Astrocyte of the spinal cord (primary cell): ENCODE measurements at places on chromosomes 16 and 17.

GRCh38 chr16:50941681-50942080 is 199.8 kb downstream of the CYLD start:
- no peak for DNase-seq

- no peak for DNase-seq
Measured at GRCh38 chr16:22264786-22265185, 32.4 kb upstream of the POLR3E start.

DNA sequence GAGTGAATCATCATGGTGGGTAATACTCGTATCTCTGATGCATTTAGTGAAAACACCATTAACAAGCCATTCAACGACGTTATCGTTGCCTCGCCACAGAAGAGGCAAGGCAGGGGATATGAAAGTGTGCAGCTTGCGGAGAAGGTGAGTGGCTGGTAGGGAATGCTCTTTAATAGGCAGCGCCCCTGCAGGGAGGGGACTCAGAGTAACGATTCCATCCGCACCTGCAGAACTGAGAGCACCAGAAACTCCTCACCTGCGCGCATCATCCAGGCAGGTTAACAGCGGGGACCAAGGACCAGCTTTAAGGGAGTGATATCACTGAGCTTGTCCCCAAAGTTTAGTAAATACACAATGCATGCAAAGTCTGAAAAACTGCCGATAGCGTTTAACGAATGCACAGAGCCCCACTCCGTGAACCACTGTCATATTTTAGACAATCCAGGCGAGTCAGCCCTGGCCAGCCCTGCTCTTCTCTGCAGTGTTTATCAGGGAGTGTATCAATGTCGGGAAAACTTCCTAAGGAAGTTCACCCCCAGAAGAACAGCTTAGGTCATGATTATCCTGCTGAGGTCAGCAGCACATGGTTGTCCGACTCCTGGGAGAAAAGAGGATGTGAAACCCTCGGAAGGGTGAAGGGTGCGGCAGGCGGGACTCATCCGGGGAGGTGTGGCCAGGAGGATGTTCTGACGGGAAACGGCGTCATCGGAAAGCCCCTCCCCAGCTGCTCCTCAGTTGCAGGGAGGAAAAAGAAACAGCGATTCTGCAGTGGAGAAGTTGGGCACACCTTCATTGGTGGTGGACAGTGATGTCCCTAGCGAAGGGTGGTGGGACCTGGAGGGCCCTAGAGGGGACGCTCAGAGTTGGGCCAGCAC is 68.5 kb upstream of the DNAH17 start:
- peak; percentile 8 for DNase-seq

- DNase-seq = no peak
Measured at GRCh38 chr17:21090902-21091618, 35.7 kb upstream of the DHRS7B start.

- no peak for DNase-seq
Measured at GRCh38 chr17:75153780-75154194, 525 bp downstream of the JPT1 start.

DNA sequence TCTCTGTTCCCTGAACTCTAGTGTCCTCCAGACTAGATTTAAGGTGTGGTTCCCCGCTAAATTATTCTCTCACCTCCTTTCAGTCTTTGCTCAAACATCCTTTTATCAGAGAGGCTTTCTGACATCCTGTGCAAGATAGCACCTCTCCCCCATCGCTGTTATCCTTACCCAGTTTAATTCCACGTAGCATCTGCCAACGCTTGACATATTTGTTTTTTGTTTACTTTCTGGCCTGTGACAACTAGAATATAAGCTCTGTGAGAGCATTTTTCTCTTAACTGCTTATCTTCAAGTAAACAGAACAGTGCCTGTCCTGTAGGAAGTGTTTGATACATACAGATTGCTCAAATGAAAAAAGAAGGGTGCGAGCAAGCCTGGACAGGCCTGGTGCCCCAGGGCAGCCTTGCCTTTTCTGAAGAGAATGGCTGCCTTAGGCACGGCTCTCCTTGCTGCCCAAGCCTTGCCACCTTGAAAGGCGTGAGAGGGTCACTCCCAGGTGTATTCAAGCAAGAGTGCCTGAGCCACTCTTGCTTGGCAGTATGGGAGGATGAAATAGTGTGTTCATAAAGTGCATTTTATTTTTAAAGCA is 9.7 kb downstream of the DYNLL2 start:
- DNase-seq = no peak

DNA sequence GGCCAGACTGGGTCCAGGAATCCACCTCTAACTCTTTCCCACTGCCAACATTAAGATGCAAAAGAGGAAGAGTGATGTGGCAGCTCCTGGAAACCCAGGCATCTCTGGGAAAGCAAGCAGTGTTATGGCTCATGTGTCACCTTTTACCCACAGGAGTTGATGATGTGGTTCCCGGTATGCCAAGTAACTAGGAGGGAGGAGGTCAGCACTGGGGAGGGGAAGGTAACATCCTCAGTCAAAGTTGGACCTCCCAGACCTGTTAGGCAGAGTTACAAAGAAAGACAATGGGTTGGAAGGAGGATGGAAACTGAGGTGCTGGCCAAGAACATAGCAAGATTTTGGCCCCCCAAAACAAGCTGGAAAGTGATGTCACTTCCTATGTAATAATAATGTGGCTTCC is 11.4 kb downstream of the KRABD2 start:
- DNase-seq = peak; percentile 55

DNA sequence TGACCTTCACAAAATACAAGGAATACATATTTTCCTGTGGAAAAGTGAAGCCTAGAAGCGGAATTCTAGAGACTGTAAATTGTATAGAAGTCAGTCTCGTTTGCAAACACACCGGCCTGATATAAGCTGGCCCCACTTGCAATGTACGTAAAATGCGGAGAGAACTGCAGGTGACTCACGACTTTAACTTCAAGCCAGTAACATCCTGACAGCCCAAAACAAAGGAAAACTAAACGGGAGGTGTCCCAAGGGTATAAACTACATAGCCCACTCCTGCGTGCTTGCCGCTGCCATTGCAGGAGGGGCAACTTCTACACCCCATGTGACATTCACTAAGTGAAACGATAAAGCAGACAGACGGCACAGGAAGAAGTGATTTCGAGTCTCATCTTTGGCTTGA is 101.6 kb downstream of the CYTH1 start:
- peak; percentile 50 for DNase-seq

DNA sequence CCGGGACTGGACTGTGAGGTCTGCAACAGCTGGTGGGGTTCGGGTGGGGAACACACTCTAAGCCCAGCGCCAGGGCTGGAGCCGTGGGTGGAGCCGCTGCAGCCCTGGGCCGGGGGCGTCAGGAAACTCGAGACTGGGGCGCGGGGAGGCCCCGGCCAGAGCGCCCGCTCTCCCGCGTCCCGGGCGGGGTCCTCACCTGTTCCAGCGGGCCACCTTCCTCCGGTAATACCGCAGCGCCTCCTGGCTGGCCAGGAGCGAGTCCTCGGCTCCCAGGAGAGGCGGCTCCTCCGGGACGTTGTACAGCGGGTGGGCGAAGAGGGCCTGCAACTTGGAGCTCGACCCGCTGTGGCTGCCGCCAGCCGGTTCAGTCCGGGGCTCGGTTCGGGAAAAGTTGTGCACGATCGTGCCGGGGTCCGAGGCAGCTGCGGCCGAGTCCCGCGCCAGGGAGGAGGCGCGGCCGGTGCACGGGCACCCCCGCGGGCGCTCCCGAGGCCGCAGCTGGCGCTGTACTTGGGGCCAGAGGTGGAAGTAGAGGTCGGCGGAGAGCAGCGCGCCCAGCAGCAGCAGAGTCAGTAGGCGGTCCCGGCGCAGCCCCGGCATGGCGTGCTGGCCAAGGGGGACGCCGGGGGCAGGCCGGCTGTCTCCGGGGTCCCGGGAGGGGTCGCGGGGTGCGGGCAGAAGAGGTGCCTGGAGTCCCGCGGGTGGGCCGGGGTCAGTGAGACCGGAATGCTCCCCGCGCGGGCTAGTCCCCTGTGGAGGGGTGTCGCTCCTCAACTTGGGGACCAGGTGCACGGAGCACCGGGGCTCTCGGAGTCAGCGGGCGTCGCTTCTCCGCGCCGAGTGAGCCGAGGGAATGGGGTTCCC is 868 bp downstream of the FAM20A start:
- no peak for DNase-seq

- DNase-seq = peak; percentile 61
Measured at GRCh38 chr17:30309591-30309990, 17.8 kb upstream of the BLMH start.

- no peak for DNase-seq
Measured at GRCh38 chr17:17681744-17682292, 560 bp downstream of the RAI1 start.

- DNase-seq = no peak
Measured at GRCh38 chr17:75575728-75576127, 11.9 kb upstream of the MYO15B start.

DNA sequence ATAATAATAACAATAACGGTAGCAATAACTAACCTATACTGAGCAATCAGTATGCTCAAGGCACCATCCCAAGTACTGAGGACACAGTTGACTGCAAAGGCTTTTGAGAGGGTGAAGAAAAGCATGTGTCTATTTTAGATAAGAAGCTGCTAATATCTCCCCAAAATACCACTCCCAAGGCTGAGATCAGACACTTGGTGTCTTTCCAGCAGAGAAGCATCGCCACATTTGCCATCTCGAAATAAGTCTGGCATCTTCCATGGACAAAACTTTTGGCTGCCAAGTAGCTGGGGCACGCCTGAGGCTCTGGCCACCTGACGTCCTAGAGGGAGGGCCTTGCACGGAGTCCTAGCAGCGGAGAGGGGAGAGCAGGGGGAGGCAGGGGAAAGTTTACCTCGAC is 39.0 kb downstream of the ZNF423 start:
- no peak for DNase-seq

- DNase-seq = no peak
Measured at GRCh38 chr16:81477697-81478693, 33.4 kb downstream of the CMIP start.

GRCh38 chr16:85422196-85422631 is 190.9 kb upstream of the GSE1 start:
- DNase-seq = no peak

- no peak for DNase-seq
Measured at GRCh38 chr17:27413792-27414191, 42.5 kb upstream of the KSR1 start.

DNA sequence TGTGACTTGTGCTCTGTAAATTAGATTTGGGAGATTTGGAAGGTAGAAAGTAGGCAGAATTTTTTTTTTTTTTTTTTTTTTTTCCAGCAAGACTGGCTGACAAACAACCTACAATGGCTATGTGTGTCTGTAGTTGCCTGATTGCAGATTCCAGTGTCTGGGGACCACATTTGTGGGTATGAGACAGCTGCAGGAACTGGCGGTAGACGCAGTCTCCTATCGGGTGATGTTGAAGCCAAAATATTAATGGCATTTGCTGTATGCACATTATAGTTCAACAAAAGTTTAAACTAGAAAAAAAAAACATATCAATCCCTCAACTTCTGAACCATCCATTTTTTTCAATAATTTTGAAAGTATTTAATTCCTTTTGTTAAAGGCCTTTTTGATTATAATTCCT is 665.2 kb downstream of the TOX3 start:
- peak; percentile 33 for DNase-seq

DNA sequence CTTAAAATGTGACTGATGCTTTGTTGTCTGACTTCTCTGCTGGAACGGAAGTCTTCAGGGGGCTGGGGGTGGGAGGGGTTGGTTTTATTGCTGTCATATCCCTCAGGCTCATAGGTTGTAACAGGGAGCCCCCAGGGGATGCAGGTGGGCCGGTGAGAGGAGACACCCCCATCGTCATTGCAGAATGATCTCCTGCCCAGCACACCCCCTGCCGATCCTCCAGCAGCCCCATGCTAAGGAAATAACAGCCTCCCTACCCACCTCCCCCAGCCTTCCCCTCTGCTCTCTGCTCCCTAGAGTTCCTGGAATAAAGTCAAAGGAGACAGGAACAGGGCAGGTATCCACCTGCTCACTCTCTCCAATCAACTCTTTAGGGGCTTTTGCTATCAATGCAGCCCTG is 270.1 kb upstream of the TNRC6C start:
- DNase-seq = no peak

- DNase-seq = peak; percentile 10
Measured at GRCh38 chr16:13873835-13874438, 46.0 kb upstream of the ERCC4 start.

- no peak for DNase-seq
Measured at GRCh38 chr16:69367980-69368379, 16.4 kb upstream of the TMED6 start.

- peak; percentile 76 for DNase-seq
Measured at GRCh38 chr16:69927056-69927757, 23.9 kb upstream of the CLEC18A start.

GRCh38 chr17:29396066-29396465 is 5.9 kb downstream of the TAOK1 start:
- DNase-seq = no peak

GRCh38 chr17:1608676-1609075 is 20.0 kb downstream of the SLC43A2 start:
- DNase-seq = no peak

GRCh38 chr17:21041741-21042457 is 912 bp downstream of the USP22 start:
- DNase-seq = peak; percentile 79

- no peak for DNase-seq
Measured at GRCh38 chr17:55774846-55775271, 24.0 kb downstream of the PCTP start.

DNA sequence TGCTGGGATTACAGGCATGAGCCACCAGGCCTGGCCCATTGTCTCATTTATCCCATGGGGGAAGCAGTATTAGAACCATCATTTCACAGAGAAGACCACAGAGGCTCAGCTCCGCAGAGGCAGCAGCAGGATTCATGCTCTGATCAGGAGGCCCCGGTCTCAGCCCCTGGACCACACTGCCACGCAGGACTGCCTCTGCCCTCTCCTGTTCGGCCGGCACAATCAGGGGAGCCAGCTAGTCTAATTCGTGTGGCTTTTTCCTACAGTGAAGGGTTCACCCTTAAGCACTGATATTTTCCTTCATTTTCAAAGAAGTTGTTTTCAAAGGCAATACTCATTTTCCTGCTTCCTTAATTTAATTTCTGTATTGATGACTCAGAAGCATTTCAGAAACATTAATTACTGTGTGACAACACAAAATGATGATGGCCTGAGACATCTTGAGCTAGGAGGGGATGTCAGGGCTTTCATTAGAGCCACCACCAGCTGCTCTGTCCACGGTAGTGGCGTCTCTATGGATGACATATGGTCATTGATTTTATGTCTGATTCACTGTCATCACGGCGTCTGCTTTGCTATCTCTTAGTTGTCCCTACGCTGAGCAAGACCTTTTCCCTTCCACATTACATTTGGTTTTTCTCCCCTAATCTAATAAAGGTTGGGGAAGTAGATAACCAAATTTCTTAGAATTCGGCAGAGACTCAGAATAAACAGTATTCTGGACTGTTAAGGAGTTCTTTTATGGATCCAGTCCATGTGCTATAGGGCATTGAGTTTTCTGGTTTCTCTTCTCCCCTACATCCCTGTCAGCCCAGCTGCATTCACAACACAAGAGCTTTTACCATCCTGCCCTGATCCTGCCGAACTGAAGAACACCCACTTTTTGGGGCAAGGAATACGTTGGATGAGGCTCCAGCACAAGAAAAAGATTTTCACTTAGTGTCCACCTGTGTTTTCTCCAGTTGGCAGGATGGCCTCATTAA is 314.0 kb downstream of the SLC39A11 start:
- DNase-seq = no peak
